NCI-H226 (cell line): ENCODE measurements at places on chromosomes 7 and 10.
A peak's percentile ranks its signal among the peaks of the same experiment; 100 is the strongest.

- DNase-seq = no peak
These were observed 38.3 kb downstream of the WIPF3 start for GRCh38 chr7:29844559-29844958.

GRCh38 chr10:80501913-80502521, 35.7 kb upstream of the SH2D4B start:
- DNase-seq = peak; percentile 41

DNA sequence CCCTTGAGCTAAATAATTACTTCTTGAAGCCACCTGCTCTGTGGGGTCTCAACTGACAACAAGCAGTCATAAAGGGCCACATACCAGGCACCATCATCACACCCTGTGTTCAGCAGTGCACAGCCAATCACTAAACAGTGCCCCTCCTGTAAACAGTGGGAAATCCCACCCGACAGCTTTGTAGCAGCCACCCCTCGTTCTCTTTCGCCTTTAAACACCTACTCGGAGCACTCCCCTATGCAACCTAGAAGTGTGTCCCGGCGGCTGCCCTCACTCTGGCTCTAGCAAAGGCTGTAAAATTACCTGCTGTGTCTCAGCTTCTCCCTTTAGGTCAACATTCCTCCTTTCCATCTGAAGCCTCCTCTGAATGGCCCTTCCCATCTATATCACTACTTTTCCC, 111.9 kb downstream of the TCERG1L start:
- no peak for DNase-seq

DNA sequence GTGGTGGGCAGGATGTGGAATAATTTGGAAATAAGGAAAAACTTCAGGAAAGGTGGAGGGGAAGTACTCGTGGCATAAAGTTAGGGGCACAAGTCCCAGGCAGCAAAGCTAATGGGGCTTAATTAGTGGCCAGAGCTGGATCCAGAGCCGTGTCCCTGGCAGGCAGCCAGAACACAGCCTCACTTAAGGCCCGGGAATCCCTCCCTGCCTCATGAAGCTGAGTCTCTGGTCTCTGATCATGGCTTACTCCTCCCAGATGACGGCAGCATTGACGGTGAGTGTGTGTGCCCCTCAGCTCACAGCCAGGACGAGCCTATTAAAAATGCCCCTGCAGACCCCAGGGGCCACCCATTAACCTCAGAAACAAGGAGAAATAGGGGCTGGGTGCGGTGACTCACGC, 48.2 kb upstream of the NPTX2 start:
- DNase-seq = no peak

GRCh38 chr7:150666412-150666811, 19.1 kb upstream of the GIMAP2 start:
- no peak for DNase-seq

- DNase-seq = no peak
These were observed 285.9 kb upstream of the YAE1 start for GRCh38 chr7:39280337-39280736.

- no peak for DNase-seq
These were observed 2.3 kb downstream of the PPIA start for GRCh38 chr7:44798649-44799305.

DNA sequence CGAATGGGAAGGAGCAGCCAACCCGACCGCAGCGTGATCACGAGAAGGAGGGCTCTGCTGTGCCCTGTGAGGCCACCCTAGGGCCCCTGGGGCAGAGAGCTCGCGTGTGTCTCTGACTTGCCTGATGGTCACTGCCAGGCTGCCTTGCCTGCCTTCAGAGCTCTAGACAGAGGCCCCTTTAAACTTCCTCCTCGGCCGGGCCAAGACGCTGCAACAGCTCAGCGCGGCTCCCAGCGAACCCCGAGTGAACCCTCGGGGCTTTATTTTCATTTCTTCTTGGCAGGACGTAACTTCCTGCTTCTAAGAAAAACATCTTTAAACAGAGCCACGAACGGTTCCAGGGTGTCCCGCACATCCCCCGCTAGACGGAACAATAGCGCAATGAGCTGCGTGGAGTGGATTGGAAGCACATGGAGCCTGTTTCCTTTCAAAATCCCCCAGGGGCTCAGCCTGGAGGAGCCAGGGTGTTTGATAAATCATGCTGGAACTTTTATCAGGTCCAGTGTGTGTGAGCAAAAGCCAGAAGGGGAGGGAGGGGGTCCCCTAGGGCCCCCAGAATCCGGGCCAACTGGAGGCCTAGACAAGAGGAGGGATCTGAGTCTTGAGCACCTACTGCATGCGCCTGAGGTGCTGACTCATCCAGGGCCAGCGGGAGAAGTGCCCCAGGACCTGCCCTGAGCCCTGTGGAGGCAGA, 134.1 kb upstream of the GDF10 start:
- DNase-seq = peak; percentile 35

DNA sequence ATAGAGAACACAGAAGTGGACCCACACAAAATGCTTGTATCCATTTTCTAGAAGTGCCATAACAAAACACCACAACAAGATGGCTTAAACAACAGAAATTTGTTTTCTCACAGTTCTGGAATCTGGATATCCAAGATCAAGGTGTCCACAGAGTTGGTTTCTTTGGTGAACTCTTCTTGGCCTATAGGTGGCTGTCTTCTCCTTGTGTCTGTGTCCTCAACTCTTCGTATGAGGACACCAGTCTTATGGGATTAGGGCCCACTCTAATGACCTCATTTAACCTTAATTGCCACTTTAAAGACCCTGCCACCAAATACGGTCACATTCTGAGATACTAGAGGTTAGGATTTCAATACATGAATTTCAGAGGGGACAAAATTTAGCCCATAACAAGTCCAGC, 30.8 kb upstream of the C10orf71 start:
- no peak for DNase-seq

- no peak for DNase-seq
These were observed 55.6 kb upstream of the SKAP2 start for GRCh38 chr7:26919906-26920493.

DNA sequence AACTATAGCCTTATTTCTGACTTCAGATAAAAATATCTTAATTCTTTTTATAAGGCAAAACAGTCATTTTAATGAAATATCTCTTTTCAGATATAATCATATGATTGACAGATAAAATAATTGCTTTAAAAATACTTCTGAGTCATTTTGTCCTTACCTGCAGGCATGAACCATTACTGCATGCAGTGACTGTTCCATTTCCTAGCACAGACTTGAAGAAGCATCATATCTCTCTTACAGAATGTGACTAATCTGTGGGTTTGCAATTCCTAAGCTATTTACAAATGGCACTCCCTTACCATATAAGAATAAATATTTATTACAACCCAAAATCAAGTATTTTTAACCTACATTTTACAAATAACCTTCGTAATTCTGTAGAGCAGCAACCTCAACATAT, 120.7 kb downstream of the SRPK2 start:
- peak; percentile 63 for DNase-seq

GRCh38 chr7:103560136-103560535, 114.1 kb upstream of the SLC26A5 start:
- no peak for DNase-seq

GRCh38 chr7:18624459-18624858, 128.9 kb downstream of the HDAC9 start:
- DNase-seq = no peak

DNA sequence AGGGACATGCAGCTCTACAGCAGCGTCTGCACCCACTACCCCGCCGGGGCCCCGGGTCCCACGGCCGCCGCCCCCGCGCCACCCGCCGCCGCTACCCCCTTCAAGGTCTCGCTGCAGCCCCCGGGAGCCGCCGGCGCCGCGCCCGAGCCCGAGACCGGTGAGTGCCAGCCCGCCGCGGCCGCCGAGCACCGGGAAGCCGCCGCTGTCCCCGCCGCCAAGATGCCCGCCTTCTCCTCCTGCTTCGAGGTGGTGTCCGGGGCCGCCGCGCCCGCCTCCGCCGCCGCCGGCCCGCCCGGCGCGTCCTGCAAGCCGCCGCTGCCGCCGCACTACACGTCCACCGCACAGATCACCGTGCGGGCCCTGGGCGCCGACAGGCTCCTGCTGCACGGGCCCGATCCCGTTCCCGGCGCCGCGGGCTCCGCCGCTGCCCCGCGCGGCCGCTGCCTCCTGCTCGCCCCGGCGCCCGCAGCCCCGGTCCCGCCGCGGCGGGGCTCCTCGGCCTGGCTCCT, 631 bp downstream of the OTUD1 start:
- no peak for DNase-seq

GRCh38 chr10:69407621-69408301, 9.0 kb downstream of the TACR2 start:
- DNase-seq = no peak

DNA sequence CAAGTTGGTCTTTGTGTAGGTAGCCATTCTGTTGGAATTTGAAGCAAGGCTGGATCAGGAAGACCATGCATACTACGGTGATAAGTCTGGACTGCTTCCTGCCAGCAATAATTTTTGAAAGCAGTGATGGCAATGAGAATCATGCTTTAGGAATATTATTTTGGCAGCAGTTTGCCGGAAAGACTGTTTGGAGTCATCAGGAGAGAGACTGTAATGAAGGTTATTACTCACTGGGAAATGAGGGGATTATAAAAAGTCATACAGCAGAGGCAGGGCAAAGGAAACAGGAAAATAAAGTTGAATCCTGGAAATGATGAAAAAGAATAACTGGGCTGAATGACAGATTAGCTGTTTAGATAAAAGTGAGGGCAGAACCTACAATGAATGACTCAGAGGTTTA, 1136.8 kb upstream of the AUTS2 start:
- peak; percentile 85 for DNase-seq

DNA sequence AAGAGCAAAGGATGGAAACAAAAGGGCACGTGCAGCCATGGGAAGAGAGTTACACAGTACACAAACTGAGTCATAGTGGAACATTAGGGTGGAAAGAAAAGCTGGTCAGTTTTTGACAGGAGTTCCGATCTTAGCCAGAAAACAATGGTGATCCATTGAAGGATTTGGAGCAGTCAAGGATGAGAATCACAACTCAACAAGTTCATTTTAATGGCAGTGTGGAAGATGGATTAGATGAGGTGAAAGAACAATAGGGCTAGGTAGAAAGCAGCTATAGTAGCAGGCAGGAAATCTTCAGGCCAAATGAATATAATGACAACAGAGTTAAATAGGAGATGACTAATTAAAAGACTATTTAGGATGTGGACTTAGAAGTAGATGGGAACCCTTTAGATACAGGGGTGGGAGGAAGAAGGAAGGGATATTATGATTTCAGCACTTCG, 136.3 kb downstream of the DOCK4 start:
- DNase-seq = peak; percentile 22

GRCh38 chr7:25626451-25627131, 398.3 kb upstream of the NPVF start:
- no peak for DNase-seq

DNA sequence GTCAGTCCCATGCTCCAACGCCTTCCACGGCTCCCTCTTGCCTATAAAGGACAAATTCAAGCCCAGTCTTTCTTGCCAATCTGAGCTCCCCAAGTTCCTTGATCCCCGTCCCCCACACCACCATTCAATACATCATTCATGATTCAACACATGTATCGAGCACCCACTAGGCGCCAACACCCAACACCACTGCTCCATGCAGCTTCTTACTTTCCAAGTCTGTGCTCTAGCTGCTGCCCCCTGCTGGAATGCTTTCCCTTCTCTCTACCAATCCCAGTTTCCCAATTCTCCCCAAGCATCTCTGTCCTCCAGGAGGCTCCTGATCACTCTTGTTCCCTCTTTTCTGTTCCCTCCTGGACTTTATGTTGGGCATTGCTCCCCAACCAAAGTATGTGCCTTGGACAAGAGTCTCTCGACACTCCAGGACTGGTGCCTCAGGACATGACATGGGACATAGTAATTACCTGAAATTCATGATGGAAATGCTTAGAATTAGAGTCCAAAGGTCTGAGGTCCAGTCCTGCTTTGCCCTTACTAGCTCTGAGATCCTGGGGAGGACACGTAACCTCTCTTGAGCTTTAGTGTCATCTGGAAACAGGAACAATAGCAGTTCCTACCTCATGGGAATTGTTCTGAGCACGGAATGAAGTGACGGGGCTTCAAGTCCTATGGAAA, 172.7 kb downstream of the NEURL1 start:
- no peak for DNase-seq

DNA sequence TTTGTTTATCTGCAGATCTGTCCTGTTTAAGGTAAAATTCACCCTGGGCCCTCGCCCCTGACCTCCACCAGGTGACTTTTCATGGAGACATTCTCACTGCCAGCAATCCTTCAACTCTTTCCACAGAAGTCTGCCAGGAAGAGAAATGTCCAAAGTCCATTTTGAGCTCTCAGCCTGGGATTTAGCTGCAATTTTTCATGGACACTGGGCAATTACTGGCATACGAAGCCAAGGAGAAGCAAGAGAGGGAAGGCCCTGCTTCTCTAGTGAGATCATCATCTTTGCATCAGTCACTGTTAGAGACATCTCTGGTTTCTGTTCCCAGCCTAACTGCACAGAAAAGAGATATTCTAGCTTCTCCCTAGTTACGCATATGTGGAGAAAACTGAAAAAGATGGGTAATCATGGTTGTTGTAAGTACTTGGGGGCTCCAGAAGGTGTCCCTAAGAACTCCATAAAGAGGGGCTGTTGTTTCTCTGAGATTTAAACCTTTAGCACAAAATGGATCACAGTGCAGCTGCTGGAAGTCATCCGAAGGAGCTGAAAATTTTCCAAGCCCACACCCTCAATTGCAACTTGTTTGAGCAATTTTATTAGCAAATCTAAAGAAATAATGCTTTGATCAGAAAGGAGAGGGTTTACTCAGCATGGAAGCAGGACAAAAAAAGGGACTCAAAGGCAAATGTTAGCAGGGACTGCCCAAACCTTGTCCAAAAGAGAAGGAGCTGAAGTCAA, 168.9 kb downstream of the SNX10 start:
- no peak for DNase-seq

DNA sequence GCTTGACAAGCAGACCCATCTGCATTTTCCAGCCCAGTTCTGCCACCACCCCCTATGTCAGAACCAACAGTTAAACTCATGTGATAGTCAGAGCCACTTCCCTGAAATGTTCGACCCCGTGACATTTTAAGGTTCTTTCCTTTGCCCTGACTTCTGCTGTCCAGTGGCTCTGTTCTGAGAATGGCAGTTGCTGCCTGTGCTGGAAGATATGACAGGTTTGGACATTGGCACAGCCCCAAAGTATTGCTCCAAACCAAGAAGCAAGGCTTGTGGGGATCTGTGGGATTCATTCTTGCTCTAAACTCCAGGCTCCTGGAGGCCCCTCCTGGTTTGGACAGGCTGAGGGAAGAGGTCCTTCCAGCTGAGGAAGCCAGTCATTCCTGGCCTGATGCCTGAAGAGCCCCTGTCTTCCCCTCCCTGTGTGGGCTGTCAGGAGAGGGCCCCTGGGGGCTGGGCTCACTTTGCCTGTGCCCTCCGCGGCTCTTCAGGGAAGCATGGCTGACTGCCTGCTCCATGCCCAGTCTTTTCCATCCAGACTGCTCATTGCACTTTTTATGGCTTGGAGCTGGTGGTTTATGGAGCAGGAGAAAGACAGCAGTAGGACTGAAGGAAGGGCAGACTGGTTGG, 138.0 kb downstream of the CDH23 start:
- no peak for DNase-seq

- no peak for DNase-seq
These were observed 233.6 kb upstream of the BMPER start for GRCh38 chr7:33671531-33672262.

DNA sequence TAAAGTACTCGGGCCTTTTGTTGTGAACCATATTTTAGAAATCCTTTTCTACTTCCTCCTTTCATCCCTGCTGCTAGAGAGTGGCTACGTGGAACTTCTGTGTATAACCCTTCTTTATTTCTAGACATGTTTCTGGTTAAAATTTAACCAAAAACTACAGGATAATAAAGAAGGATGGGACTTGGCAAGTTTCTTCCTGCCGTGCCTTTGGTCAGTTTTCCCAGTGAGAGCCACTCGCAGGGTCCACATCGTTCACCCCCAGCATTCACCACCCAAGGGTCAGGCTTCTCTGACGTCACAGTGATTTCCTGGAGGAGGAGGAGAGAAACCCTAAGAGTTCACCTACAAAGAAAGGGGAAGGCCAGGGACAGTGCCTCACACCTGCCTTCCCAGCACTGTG, 45.4 kb downstream of the NKX6-2 start:
- DNase-seq = no peak
